ENCODE measurements at places on chromosomes 7 and 10.

GRCh38 chr7:156975620-156976019 lies 26.1 kb downstream of the NOM1 start:
- DNase-seq = no peak

- DNase-seq = no peak
Measured at GRCh38 chr7:135327458-135327857, 93.8 kb downstream of the STRA8 start.

GRCh38 chr7:114944745-114945625 lies 23.1 kb downstream of the MDFIC start:
- no peak for DNase-seq

DNA sequence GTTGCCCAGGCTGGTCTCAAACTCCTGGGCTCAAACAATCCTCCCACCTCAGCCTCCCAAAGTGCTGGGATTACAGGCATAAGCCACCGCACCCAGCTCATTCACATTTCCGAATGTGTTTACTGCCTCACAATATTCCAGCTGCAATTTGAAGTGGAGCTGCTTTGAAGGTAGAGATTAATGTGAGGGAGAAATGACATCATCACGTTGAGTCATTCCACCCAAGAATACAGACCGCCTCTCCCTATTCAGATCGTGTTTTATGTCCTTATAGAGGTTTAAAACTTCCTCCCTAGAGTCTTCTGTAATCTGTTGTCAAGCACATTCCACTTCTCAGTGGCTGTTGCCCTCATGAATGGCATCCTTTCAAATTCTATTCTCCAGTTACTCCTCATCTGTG lies 100.4 kb upstream of the PDGFA start:
- no peak for DNase-seq

GRCh38 chr7:90169891-90170290 lies 15.6 kb downstream of the STEAP1 start:
- no peak for DNase-seq

DNA sequence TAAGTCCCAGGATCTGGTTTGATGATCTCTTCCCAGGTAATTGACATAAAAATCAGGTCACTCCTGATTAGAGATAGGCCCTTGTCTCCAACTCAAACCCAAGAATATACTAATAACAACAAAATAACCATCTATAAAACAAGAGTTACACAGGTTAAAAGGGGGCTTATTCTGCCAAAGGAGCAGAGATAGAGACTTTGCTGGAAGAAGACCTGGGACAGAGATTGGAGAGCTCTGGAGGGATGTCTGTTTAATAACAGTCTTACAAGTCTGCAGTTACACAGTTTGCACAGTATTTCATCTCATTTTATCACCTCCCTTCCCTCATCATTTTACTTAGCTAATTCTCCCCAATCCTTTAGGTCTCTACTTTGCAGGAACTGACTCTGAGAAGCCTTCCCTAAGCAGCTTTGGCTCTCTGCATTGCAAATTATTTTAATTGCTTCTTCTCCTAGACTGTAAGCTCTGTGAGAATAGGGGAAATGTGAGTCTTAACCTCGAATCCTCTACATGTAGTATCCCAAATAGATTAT lies 3.7 kb upstream of the ZNF438 start:
- DNase-seq = no peak

- no peak for DNase-seq
Measured at GRCh38 chr7:84693483-84693882, 493.4 kb downstream of the SEMA3D start.

GRCh38 chr7:16526742-16527540 lies at the start of gene LRRC72:
Gene LRRC72, plus strand, starts transcription at chr7:16526825. Its CDS starts 128 bp downstream, at chr7:16526953.
- no peak for DNase-seq

DNA sequence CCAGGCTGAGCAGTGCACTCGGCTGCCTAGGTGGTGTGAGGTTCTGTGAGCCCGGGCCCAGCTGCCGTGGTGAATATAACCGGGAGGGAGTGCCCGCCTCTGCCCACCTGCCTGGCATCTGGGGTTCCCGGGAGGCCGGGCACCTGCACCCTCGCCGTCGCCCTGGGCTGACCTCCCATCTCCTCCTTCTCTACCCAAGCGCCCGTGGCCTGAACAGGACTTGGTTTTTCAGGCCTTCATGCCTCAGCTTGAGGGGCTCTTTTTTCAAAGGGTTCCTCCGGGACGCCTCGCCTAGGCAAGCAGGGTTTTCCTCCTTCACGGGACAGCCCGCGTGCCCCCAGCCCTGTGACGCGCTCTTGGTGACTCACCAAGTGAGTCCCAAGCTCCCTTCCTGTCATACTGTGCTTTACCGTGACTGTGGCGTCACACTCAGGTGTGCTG lies 9.9 kb downstream of the INPP5A start:
- no peak for DNase-seq

DNA sequence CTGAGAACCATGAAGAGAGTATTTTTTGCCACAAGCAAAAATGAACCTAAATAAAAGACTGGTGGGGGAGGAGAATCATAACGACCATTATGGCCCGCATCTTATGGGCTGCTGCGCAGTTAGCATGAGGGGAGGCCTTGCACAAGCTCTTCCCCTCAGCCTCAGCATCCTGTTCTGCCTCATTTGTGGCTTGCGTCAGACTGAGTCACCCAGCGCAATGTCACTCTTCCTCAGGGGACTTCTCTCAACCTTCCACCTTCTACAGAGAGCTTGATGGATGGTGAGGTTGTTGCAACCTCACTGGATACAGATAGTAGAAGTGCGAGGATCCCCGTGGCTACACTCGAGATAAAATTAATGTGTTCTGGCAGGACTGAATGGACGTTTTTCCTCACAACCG lies 16.8 kb upstream of the GPR15LG start:
- no peak for DNase-seq

DNA sequence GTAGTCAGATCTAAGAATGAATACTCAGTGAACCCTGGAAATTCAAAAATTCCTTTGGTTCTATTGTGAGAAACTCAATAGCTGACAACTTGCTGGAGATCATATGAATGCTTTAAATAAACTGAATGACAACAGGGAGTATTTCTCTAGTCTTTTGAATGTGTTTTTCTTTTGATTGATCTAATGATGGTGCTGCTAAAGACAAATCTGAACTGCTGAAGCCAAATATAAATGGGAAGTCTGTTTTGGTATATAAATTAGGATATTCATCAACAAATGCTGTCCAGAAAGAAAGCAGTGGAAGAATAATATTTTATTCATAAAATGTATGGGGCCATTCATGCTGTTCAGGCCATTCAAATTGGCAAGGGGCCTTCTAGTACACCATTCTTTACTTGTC lies 79.4 kb downstream of the ITGB1 start:
- DNase-seq = no peak

GRCh38 chr10:128137877-128138276 lies 11.7 kb upstream of the MKI67 start:
- DNase-seq = no peak

DNA sequence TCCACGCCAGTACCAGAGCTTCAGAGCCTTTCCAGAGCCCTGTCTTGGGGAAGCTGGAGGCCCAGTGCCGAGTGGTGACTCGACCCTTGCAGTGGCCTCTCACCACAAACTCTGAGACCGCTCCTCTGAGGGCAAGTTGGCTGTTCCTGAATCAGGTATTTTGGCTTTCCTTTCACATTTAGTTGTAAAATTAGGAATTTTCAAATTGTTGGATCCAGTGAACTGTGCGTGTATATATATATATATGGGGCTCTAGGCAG lies 128.7 kb upstream of the UNC5B start:
- no peak for DNase-seq

DNA sequence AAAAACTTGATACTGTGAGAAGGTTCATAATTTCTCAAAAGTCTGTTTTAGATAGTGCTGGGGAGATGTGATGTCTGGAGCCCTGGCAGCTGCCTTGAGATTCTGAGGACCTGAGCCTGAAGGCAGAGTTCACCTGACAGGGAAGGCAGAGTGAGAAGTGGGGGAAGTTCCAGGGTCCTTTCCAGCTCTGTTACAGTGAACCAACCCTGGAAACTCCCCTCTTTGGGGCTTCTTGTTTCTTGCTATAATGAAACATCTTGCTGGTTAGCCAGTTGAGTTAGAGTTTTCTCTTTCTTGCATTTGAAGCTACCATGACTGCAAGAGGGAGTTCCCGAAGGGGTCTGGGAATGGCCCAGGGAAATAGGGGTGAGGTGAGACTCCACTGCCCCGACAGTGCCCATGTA lies 158.9 kb upstream of the TNRC18 start:
- no peak for DNase-seq

DNA sequence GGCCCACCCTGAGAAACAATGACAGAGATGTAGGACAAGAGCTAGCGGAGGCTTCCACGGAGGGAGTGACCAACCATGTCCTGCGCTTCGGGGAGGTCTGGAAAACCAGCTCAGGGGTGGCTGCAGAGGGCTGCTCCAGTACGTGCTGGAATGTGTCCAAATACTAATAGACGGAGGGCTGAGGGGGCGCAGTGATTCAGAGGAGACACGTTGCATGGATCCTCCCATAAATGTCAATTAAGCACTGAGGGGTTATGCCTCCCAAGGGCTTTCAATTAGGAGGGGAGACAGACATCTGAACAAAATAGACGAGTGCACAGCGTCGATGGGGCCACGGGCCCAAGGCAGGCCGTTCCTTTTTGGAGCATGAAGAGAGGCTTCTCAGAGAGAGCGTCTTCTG lies 51.0 kb upstream of the NPS start:
- no peak for DNase-seq

DNA sequence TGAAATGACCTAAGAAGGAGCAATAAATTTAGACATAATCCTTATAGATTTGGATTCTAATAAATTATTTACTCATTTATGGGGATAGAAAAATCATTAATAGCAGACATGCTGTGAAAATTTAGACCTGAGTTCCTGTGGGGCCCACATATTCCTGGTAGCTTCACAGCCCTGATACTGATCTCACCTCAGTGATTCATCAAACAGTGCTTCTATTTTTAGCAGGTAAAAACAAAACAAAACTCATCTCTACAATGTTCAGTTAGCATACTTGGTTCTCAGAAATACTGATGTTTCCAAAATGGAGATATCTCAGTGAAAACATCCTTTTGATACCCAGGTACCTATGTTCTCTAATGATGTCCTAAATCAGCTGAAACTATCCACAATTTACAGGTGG lies 841.1 kb upstream of the SORCS1 start:
- no peak for DNase-seq

DNA sequence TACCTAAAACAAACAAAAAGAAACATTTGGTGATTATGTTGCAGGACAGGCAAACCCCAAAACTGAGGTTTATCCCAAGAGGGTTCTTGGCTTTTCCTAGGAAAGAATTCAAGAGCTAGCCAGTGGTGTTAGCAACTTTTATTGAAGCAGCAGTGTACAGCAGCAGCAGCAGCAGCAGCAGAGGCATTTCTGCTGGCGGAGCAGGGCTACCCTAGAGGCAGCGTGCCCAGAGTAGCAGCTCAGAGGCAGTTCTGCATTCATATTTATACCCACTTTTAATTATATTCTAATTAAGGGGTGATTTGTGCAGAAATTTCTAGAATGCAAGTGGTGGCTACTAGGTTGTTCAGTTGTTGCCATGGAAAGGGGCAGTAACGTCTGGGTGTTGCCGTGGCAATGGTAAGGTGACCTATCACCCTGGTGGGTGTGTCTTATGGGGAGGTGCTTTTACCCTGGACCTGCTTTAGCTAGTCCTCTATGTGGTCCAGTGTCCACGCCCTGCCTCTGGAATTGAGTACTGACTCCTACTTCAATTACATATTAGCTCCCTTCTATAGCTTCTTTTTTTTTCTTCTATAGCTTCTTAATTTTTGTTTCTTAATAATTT lies 53.9 kb downstream of the VCL start:
- no peak for DNase-seq

GRCh38 chr7:152899548-152900109 lies 140.1 kb downstream of the ACTR3B start:
- DNase-seq = peak; percentile 89

DNA sequence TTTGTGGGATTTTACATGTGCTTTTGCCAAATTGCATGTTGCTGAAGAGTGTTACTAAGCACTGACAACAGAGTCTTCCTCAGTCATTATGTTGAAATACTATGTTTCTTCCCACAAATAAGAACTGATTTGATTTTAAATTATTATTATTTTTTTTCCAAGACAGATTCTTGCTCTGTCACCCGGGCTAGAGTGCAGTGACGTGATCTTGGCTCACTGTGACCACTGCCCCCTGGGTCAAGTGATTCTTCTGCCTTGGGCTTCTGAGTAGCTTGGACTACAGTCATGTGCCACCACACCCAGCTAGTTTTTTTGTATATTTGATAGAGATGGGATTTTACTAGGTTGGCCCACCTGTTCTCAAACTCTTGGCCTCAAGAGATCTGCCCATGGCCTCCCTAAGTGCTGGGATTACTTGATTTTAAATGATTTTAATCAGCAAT lies 42.3 kb downstream of the MINPP1 start:
- DNase-seq = no peak

DNA sequence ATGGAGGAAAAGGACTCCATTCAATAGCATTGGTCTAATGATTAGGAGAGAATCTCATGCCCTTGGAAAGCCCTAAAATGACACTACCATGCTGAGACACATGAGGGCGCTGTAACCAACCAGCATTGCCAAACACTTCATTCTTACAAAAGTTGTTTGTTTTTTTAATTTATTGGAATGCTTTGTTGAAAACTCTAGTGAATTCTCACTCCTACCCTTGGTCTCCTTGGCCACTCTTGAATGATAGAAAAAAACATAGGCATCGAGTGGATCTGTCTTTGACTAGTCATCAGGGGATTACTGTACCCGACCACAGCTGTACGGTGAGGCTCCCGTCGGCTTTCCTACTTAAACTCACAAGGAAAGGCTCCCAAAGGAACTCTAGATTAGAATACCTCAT lies 29.3 kb upstream of the ADD3 start:
- no peak for DNase-seq

GRCh38 chr10:101879456-101880231 lies 36.0 kb upstream of the KCNIP2 start:
- DNase-seq = no peak

- no peak for DNase-seq
Measured at GRCh38 chr10:103584216-103585010, 90.9 kb downstream of the NEURL1 start.

GRCh38 chr7:13466874-13467547 lies 522.5 kb downstream of the ETV1 start:
- peak; percentile 19 for DNase-seq

DNA sequence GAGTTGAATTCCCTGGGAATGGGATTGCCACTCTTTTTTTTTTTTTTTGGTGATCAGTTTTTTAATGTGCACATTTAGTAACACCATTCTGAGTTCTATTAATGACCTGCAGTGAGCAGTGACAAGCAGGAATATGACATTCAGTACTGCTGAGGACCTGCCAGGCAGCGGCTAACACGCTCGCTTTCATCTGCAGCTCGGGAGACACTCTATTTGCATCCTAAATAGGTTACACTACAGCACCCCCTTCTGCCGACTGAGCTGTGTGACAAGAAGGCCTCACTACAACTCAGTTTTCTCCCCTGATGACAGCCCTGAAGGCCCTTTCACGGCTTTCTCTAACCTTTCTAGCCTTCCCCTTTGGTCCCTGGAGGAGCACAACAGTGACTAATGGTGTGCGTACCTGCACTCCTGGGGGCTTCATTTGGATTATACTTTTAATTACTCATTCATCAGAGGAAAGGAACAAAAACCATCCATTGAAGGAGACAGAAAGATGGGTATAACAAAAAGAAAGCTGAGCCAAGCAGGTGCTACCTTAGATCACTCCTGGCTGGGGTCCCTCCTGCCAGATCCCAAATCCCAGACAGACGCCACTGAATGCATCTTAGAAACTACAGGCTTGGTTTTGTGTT lies 872.4 kb downstream of the LRMDA start:
- peak; percentile 76 for DNase-seq

- DNase-seq = peak; percentile 11
Measured at GRCh38 chr7:111833466-111833865, 271.2 kb upstream of the IMMP2L start.

- DNase-seq = no peak
Measured at GRCh38 chr10:90089719-90090118, 388.3 kb downstream of the KIF20B start.

GRCh38 chr7:143248761-143249354 lies 14.4 kb upstream of the GSTK1 start:
- DNase-seq = no peak

Measured in cerebellar cortex (tissue), 1 donor.